Stimulated activated CD4-positive, alpha-beta T cell treated with anti-CD3 and anti-CD28 coated beads, Interleukin-4, amount 100 ng/mL, for 48 hours (primary cell): ENCODE measurements at places on chromosomes 11 and 22.

DNA sequence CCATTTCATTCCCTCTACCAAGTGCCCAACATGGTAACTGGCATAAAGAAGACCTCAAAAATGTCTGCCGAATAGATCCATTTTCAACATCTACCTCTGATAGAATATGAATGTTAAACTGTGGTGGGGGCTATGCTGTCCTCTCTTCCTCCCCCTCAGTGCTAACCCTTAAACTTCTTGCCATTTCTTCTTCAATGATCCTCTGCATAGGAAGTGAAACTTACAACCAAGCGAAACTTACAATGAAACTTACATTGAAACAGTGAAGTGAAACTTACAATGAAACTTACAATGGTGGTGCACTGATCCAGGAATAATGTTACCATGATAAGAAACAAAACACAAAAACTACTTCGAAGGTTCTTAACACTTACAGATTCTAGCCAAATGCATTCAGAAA is 4.7 kb downstream of the RTCB start:
- no peak for DNase-seq

- no peak for DNase-seq
These were observed 2.9 kb downstream of the BIRC3 start for GRCh38 chr11:102320188-102320587.

GRCh38 chr11:15663777-15664218 is 549.1 kb downstream of the INSC start:
- DNase-seq = no peak

- DNase-seq = no peak
These were observed 25.0 kb upstream of the SYN3 start for GRCh38 chr22:33083212-33083611.

DNA sequence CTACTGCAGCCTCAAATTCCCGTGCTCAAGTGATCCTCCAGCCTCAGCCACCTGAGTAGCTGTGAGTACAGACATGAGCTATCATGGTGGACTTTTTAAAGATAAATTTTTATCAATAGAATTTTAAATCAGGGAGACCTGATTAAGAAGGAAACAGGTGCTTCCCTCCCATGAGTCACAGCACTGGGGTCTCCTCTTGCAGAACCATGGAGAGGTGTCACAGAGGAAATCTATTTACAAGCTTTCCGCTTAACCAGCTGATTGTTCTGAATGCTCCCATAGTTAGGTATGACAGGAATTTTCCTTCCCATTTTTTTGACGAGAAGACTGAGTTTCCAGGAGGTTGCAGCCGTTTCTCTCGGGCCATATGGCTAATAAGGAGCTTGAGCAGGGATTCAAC is 516.1 kb downstream of the MIAT start:
- DNase-seq = no peak

DNA sequence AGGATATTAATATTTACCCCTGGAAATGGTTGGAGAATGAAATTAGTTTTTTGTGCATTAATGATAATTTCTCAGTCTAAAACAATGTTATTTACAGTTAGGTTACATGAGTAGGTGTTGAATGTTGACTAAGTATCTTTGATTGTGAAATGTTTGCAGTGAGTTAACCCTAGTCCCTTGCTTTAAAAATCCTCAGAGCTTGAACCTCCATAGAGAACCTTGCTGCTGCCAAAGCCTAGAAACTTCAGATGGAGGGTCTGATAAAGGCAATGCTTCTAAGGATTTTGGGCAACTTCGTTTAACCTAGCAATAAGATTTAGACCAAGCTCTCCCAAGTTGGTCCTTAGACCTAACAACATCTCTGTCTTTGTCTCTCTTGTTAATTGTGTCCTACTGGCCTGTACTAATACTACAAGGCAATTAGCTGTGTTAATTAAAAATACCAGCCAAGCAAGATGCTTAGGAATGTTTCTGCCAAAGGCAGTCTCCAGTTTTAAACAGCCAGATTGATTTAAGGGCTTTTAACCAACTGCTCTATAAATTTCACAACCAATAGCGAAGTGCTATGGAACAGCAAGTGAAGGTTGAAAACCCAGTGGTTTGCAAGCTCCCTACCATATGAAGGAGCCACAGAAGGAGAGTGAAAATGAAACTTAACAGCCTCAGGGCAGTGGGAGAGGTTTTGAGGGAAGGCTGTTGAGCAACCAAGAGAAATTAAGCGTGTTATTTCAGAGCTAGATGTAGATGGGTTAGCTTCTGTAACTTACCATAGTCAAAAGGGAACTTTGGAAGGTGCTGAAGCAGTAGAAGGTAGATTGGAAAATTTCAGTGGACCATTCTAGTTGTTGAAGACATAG is 295.9 kb upstream of the ANO5 start:
- no peak for DNase-seq

GRCh38 chr11:67268962-67269268 is 2.6 kb downstream of the GRK2 start:
- DNase-seq = no peak
